ENCODE measurements at places on chromosomes 3 and 15. TPM values are rescaled to one million over a fixed set of nuclear protein-coding genes. Genes with fewer than 3 reads are reported as not detected.

- DNase-seq: no peak
Observed at GRCh38 chr3:187921391-187922074, 176.3 kb upstream of the BCL6 start.

GRCh38 chr3:191301017-191301416 is 28.2 kb upstream of the CCDC50 start:
- DNase-seq: no peak

DNA sequence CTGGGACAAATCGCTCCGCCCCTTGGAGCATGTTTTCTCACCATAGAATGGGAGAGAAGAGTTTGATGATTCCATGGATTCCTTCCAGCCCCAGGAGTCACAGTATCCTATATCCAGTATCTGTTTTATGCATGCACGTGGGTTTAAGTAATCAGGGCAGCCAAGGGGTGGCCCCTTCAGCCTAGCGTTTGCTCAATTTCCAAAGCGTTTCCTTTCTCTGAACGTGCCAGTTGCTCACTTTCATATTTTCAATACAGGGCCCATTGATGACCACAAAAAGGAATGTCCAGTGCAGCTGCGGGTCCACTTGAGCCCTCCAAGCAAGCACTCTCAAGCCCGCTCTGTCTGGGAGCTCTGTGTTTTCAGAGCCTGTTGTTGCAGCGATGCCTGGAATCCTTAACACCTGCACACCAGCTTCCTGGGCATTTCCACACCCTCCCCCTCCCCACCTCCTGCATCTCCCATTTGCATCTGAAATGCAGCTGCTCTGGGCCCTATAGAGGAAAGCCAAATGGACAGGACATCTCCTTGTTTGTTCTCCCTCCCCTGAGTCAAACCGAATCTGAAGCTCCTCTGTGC is 164.3 kb upstream of the LPP start:
- DNase-seq: no peak

Gene CLSTN2
- 26.9 TPM for total RNA-seq
